ENCODE measurements at places on chromosomes 3 and 15.

- no peak for DNase-seq
These were observed 135.5 kb upstream of the RBMS3 start for GRCh38 chr3:29145360-29145759.

- no peak for DNase-seq
These were observed 288.8 kb downstream of the ZBTB20 start for GRCh38 chr3:114858329-114858728.

DNA sequence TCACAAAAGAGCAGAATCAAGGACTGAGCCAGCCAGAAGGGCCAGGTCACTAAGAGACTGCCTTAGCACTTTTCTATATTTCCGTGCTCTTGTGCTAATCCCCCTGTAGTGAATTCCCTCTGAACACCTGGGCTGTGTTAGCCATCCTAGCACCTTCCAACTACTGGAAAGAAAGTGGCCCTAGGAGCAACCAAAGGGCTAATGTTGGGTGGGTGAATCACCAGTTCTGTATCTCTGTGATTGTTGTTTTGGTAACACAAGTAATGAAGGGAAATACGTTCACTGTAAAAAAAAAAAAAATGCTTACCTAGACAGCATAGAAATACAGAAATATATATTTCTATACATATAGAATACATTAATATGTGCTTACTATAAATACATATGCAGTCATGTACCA, 43.9 kb downstream of the PXYLP1 start:
- DNase-seq, result no peak

GRCh38 chr3:184680385-184681345, 31.2 kb downstream of the MAGEF1 start:
- DNase-seq, result no peak

- DNase-seq, result peak; percentile 6
These were observed 46.9 kb upstream of the NEDD4 start for GRCh38 chr15:56040081-56041035.

DNA sequence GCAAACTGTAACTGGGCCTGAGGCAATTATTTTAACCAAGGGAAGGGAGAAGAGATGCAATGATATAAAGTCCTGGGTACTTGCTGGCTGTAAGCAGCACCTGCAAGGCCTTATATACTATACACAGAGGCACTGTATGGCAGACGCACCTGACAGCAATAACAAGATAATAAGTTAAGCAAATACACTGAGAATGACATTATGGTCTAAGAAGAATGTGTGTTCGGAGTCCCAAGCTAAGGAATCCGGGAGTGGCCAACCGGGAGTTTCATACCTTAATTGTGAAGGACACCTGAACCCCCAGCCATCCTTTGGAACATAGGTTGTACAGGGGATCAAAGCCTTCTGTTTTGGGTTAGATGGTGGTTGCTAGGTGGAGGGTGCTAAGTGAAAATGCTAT, 13.7 kb downstream of the FAM240A start:
- no peak for DNase-seq

DNA sequence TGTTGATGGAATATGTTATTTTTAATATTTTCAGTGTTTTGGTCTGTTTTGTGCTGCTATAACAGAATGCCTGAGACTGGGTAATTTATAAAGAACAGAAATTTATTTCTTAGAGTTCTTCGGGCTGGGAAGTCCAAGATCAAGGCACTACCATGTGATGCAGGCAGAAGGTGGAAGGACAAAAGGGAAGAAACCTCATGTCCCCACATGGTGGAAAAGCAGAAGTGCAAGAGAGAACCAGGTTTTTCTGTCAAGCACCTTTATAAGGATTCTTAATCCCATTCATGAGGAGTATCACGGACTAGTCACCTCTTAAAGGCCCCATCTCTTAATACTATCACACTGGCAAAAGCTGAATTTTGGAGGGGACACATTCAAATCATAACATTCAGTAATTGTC, 57.9 kb upstream of the EPHB3 start:
- DNase-seq, result no peak

- no peak for DNase-seq
These were observed 27.6 kb downstream of the ALS2CL start for GRCh38 chr3:46665763-46666452.

- DNase-seq, result no peak
These were observed 540.9 kb upstream of the MDFIC2 start for GRCh38 chr3:70853161-70853944.

- DNase-seq, result no peak
These were observed 2.2 kb downstream of the SLC6A20 start for GRCh38 chr3:45794177-45794560.

GRCh38 chr3:156816794-156817645, 9.1 kb upstream of the LEKR1 start:
- peak; percentile 68 for DNase-seq

- DNase-seq, result no peak
These were observed 1.7 kb downstream of the CCR1 start for GRCh38 chr3:46206282-46207015.

DNA sequence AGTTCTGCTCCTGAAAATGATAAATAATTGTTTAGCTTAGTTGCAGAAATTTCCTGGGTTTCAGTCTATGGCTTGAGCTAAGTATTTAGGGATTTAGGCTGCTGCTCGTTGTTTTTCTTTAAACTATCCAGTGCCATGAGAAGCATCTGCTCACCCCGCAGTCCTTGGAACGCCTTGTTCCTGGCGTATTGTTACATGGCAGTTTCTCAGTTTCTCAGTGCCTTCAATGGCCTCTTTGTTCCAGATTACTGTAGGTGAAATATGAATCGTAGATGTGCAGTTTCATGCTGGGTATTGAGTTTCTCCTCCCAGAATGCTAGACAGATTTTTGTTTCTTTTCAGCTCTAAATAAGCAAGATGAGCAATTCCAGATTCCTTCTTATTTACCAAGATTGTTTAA, 269.5 kb upstream of the GBE1 start:
- DNase-seq, result no peak

DNA sequence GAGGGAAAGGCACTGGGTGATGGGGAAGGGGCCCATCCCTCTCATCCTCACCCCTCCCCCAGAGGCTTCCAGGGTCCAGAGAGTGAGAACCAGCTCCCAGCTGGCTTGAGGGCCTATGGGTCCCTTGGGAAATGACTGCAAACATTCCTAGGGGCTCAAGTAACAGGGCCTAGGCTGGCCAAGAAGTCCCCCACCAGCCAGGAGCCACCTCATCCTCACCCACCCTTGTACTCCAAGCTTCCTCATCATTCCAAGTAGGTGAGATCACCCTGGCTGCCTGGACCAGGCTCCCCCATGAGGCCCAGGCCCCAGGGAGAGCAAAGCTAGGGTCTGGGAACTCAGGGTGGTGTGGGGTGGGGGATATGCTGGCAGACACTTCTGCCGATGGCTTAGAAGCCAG, 14.8 kb downstream of the LOXL1 start:
- no peak for DNase-seq

GRCh38 chr3:78507196-78507984, 1260.4 kb downstream of the ROBO1 start:
- peak; percentile 40 for DNase-seq

DNA sequence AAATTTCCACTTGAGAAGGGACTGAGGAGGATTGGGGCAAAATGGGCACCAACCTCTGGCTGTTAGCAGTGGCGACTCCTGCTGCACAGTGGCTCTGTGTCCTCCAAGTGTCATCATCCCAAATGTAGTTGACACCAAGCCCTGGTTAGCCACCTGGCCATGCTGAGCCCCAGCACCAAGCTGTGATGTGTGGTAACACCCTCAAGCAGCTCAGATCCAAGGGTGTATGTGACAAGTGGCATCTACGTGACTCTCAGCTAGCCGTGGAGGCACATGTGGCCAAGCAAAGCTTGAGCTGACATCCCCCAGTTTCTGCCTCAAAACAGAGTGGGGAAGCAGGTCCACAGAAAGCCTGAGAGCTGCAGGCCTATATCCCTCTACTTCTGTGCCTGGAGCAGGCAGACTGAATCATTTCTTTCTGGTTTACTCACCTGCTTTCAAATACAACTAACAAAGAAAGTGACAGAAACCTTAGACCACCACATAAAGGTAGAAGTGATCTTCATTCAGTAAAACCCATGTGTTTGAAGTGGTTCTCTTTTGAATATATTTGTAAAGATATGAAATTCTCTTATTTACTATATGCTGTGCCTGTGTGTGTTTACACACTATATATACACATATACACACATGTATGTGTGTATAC, 40.0 kb downstream of the FOXP1 start:
- DNase-seq, result no peak

GRCh38 chr3:182969277-182969676, 11.1 kb downstream of the DCUN1D1 start:
- DNase-seq, result no peak

- no peak for DNase-seq
These were observed 51.9 kb downstream of the SLC41A3 start for GRCh38 chr3:126031981-126032471.

DNA sequence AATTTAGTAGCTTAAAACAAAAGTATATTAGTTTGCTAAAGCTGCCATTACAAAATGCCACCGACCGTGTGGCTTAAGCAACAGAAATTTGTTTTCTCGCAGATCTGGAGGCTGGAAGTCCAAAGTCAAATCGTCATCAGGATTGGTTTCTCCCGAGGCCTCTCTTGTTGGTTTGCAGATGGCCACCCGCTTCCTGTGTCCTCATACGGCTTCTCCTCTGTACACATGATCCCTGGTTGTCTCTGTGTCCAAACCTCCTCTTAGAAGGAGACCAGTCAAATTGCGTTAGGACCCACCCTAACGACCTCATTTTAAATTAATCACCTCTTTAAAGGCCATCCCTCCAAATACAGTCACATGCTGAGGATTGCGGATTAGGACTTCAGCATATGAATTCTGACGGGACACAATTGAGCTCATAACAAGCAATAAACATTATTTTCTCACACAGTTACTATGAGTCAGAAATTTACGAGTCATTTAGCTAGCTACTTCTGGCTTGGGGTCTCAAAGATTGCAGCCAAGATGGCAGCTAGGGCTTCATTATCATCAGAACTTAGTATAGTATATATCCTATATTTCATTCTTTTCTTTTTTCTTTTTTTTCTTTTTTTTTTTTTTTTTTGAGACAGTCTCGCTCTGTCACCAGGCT, 58.4 kb downstream of the RPL39L start:
- DNase-seq, result no peak

GRCh38 chr3:176855901-176856486, 341.3 kb downstream of the TBL1XR1 start:
- no peak for DNase-seq

DNA sequence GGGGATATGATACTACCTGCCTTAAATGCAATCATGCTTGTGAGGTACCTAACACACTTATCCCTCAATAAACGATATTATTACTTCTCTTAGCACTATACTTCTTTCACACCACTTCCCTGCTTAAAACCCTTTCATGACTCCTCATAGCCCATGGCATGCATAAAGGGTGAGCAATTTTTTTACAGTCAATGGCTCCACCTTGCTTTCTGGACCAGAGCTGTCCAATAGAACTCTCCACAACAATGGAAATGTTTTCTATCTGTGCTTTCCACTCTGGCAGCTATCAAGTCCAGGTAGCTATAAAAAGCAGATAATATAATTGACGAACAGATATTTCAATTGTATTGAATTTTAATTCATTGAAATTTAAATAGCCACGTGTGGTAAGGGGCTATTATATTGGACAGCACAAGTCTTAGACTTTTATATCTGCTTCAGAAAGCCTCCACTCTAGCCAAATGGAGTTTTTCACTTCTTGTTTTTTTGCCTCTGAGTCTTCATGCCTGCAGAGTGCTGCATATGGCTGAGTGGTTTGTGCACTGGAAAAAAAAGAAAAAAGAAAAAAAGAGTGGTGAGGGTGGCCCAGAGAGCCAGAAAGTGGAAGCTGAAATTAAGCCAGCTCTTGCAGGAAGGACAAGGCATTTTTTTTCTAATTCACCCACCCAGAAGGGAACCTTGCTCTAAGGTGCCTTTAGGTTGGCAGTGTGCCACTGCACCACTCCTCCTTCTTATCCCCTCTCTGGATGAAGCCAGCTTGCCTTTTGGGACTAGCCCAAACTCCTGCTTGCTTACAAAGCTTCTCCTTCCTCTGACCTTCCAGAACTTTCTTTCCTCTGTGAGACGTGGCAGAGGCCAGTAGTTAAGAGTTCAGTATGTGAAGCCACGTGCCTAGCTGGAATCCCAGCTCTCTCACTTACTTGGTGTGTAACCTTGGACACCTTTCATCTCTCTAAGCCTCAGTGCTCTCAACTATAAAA, 239.0 kb upstream of the LRTM1 start:
- no peak for DNase-seq

DNA sequence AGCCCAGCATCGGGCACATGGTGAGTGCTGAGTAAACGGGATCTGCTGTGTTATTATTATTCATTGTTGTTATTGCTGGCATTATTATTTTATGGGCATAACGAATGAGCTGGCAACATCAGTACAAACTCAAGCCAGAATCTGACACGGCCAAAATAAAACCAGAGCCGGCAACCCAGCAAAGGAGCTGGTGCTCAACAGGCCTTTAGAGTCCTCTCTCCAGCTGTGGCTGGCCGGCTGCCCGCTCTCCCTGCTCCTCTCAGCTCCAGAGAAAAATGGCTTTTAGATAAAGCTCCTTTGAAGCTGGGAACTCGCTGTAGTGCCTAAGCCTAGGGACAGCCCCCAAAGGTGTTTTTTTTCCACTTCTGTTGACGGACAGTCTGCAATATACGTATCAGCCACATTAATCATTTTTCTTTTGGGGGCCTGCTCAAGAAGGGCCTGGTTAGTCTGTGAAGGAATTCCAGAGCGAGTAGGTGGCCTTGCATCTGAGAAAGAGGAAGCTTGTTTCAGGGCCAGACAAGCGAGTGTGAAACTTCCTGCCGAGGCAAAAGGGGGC, 193.9 kb upstream of the UBE2E1 start:
- no peak for DNase-seq

DNA sequence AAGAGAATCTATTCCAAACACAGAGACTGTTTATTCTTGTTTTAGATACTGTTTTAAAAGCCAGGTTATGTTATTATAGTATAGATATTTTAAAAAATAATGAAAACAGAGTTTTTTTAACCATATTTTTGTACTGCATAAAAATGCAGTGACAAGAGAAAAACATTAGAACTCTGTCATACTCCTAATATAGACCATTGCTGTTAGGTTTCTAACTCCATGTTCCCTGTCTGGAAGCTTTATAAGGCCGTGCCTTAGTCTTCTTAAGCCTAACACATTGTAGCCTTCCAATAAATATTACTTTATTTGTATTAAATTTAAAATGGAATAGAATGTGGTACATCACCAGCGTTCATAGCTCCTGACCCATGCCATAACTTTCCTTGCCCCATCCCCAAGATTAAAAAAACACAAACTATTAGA, 53.2 kb downstream of the MBNL1 start:
- no peak for DNase-seq

GRCh38 chr15:71530116-71530515, 280.2 kb upstream of the NR2E3 start:
- DNase-seq, result no peak

- DNase-seq, result no peak
These were observed 92.0 kb downstream of the RAD18 start for GRCh38 chr3:8871306-8871705.

- DNase-seq, result no peak
These were observed 1.8 kb downstream of the TMEM115 start for GRCh38 chr3:50357481-50357880.

- DNase-seq, result no peak
These were observed 735.6 kb downstream of the PDCD6IP start for GRCh38 chr3:34534013-34534412.

- DNase-seq, result no peak
These were observed 50.2 kb upstream of the MTMR10 start for GRCh38 chr15:31041610-31042009.

Measured in HAP-1 (cell line).